Stimulated activated CD8-positive, alpha-beta memory T cell treated with anti-CD3 and anti-CD28 coated beads, Interleukin-7, amount 100 ng/mL, for 48 hours (primary cell): ENCODE measurements at places on chromosomes 7 and 10.
A peak's percentile ranks its signal among the peaks of the same experiment; 100 is the strongest.

DNA sequence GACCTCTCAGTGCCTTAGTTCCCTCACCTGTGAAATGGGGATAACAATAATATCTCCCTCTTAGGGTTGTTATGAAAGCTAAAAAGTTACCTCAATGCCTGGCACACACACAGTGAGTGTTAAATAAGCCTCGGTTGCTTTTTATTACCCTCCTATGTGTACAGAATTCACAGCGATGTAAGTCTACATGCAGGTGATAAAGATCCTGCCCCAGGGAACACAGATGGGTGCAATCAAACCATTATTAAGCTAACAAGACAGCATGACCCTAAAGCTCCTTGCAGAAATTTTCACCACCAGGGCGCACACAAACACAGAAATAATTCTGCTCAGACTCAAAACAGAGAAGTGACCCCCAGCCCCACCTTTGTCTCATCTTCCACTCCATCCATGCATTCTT is 261.9 kb downstream of the SNX10 start:
- DNase-seq = no peak

DNA sequence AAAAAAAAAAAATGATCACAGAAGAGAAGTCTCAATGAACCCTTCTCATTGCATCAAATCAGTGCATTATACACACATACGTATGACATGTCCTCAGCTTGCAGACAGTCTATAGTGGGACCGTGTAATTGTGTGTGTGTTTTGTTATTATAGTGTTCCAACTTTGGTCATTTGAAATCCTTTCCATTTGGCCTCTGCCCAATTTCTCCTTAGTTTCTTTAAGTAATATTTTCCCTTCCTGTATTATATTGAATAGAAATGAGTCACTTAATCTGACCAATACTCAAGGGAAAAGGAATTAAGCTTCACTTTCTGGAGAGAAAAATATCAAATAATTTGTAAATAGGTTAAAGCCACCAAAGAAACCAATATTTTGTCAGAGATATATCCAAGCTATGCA is 415.5 kb upstream of the SORCS1 start:
- DNase-seq = no peak

GRCh38 chr10:122265896-122266295 is 5.2 kb upstream of the BTBD16 start:
- DNase-seq = no peak

GRCh38 chr7:141522657-141523342 is 28.4 kb upstream of the AGK start:
- no peak for DNase-seq

DNA sequence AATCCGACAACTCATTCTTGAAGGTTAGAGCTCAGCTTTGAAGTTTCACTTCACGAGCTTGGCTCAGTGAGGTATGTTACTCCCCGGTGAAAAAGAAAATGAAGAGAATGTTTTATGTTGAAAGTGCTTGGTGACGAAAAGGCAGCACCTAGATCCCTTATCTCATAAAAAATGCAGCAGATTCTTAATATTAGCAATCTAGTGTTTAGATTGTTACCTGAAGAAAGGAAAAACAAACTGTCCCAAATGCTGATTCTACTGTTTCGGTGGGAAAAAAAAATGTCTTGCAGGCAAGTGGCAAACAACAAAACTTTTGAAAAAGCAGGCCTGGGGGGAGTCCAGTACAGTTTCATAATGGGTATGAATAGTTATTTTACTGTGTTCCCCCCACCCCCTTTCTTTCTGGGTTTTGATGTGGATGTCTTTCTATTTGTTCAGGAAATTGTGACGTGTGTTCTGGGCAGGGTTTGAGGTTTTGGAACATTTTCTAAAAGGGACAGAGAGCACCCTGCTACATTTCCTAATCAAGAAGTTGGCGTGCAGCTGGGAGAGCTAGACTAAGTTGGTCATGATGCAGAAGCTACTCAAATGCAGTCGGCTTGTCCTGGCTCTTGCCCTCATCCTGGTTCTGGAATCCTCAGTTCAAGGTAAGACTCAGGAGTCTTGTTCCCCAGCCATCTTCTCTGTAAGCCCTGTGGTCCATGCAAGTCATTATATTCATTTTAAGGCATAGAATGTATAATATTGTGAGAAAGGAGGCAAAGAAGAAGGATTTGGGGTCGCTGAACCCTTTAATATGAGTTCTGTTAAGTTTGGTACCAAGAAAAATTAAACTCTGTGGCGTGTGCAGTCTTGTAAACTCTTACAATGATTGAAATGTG is at the start of gene SRGN:
Gene SRGN (plus strand): TSS at position 514 of the 881 bp plus-strand sequence. CDS start 55 bp downstream, at position 569.
- peak; percentile 76 for DNase-seq

GRCh38 chr10:28722065-28722803 is 44.9 kb downstream of the BAMBI start:
- no peak for DNase-seq
